ENCODE measurements at places on chromosomes 7 and 10.

DNA sequence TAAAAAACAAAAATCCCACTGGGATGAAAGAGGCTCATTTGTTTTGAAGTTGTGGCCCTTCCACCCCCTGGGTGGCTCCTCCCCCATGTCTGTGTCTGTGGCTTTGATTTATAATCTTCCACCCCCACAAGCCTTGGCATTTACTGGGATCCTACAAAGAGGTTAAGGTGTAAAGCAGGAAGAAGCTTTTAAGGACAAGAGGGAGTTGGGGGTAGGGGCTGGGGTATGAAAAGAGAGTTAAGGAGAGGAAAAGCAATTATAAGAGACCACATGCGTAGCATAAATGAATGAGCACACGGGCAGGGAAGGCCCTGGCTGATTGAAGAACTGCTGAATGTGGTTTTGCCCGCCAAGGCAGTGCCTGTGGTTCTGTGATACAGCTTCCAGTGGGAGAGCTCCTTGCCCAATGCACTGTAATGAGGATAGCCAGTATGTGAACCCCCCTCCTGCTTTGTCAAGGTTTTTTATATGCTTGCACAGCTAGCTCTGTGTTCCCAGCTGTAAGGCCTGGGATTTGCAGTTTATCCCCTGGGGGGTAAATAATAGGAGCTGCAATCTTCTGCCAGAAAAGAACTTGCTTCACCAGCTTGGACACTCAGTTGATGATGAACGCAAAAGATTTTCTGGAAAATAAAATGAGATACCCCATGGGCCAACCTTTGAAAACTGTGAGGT is 34.7 kb upstream of the KMT2E start:
- peak; percentile 20 for ATAC-seq

GRCh38 chr7:140989068-140989467 is 25.7 kb downstream of the MRPS33 start:
- no peak for ATAC-seq

DNA sequence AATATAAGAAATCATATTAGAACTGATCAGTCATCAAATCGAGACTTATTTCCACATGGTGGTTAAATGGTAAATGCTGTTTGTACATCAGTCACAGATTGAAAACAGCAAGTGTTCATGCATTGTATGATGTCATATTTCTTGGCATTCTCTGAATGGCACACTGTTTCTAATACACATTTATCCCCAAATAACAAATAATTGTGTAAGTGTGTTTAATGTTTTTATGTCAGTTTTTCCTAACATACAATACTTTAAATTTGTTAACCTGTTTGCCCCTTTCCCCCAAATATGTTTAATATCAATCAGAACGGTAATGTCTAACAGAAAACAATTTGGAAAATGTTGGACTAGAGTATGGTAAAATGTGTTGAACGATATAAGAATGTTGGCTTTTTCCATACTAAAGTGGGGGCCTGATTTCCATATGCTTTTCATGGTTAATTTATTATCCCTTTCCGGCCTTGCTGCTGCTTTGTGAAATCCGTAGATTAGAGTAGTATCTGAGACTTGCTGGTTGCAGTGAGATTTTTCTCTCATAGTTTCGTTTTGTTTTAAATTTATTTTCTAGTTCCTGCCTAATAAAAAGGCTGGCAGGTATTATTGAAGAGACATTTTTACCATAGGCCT is 23.7 kb downstream of the RAB18 start:
- ATAC-seq = no peak

- no peak for ATAC-seq
Measured at GRCh38 chr10:128125416-128125943, 743 bp downstream of the MKI67 start.

- ATAC-seq = no peak
Measured at GRCh38 chr10:28060031-28060607, 61.2 kb upstream of the ODAD2 start.

DNA sequence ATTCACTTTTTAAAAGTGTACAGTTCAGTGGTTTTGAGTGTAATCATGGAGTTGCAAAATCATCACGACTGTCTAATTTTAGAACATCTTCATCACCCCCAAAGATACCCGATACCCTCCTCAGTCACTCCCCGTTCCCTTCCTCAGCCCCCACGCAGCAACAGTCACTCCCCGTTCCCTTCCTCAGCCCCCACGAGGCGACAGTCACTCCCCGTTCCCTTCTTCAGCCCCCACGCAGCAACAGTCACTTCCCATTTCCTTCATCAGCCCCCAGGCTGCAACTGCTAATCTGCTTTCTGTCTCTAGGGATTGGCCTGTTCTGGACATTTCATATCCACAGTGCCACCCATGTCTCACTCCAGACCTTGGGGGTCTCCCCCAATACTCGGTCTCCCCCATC is 161.6 kb upstream of the PPP2R2D start:
- no peak for ATAC-seq

DNA sequence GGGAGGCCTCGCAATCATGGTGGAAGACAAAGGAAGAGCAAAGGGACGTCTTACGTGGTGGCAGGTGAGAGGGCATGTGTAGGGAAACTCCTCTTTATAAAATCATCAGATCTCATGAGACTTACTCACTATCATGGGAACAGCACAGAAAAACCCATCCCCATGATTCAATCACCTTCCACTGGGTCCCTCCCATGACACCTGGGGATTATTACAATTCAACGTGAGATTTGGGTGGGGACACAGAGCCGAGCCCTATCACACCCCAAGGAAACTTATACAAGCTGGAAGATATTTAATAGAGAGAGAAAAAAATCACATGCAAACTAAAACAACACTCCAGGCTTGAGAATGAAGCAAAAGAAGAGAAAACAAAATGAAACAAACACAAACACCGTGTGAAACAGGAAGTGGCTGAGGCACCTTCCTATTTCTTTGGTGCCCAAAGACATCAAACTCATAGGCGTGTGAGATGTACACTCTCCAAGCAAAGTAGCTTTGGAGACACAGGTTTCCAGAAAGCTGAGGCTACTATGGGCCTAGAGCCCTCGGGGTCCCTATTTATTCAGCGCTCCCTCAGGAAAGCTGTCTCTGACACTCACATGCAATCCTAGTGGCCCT is 97.2 kb downstream of the PRKCQ start:
- ATAC-seq = no peak

GRCh38 chr10:31352436-31353226 is 33.6 kb downstream of the ZEB1 start:
- ATAC-seq = no peak

- ATAC-seq = peak; percentile 76
Measured at GRCh38 chr10:68153473-68154210, 44.4 kb downstream of the MYPN start.

GRCh38 chr7:92667816-92668535 is 77.8 kb upstream of the FAM133B start:
- ATAC-seq = no peak

- no peak for ATAC-seq
Measured at GRCh38 chr7:64626083-64626469, 39.9 kb upstream of the ZNF107 start.

- no peak for ATAC-seq
Measured at GRCh38 chr7:1611708-1612241, 41.9 kb upstream of the PSMG3 start.

DNA sequence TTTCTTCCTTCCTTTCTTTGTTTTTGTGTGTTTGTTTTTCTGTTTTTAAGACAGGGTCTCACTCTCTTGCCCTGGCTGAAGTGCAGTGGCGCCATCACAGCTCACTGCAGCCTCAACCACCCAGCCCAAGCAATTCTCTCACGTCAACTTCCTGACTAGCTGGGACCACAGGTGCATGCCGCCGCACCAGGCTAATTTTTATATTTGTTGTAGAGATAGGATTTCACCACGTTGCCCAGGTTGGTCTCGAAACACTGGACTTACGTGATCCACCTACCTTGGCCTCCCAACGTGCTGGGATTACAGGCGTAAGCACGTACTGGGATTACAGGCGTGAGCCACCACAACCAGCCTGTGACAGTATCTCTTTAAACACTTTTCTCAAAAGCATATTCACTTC is 120.7 kb downstream of the DKK1 start:
- ATAC-seq = no peak

DNA sequence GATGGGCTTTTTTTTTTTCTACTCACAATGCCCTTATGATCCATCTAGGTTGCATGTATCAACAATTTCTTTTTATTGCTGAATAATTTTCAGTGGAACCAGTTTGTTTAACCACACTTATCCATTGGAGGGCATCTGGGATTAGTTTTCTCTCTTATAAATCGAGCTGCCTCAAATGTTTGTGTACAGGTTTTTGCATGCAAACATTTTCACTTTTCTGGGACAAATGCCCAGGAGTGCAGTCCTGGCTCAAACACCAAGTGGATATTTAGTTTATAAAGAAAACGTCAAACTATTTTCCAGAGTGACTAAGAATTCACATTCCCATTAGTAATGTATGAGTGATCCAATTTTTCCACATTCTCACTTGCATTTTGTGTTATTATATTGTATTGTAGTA is 313.4 kb downstream of the CXCL12 start:
- ATAC-seq = no peak

- no peak for ATAC-seq
Measured at GRCh38 chr10:127934383-127934782, 27.5 kb downstream of the PTPRE start.

GRCh38 chr7:47254081-47254977 is 327.6 kb downstream of the TNS3 start:
- peak; percentile 92 for ATAC-seq

- ATAC-seq = peak; percentile 80
Measured at GRCh38 chr10:29857843-29858701, 201.3 kb downstream of the JCAD start.

DNA sequence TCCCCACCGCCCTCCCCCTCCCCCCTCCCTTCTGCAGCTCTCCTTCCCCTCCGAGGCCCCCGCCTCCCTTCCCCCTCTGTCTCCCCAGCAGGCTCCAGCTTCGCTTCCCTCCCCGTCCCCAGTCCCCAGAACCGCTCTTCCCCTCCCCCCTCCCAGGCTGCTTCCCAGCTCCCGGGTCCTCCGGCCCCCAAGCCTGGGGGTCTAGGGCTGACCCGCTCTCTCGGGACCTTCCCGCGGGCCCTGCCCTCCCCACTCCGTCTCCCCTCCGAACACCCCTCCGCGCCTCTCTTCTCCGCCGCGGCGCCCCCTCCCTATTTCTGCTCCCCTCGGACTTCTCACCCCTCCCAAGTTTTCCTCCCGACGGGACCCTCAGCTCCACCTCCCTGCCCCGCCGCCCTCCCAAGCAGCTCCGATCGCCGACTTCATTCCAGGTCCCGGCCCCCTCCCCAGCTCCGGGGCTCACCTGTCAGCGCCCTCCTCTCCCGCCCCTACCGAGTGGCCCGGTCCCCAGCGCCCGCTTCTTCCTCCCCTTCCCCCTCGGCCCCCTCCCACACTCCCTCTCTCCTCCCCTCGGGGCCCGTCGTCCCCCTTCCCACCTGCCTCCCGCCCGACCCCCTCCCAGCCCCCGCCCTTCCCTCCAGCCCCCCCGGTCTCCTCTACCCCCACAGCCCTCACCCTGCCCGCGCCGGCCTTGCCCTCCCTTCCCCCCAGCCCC is 990 bp downstream of the ZNF467 start:
- no peak for ATAC-seq

DNA sequence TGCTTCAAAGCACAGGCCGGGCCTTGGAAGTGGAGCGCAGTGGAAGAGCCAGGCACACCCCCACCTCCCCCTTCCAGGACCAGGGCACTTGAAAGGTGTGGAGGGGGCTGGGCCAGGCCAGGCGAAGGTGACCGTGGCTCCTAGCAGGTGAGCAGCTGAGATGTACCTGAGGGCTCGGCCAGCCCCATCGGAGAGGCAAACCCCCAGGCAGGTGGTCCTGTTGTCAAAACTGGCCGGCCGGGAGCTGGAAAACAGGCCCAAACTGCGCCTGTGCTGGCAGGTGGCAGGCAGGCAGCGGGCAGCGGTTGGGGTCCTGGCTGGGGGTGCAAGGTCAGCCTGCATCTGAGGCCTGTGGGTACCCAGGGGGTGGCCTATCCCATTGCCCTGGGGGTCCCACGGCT is 96.4 kb upstream of the DNAAF5 start:
- ATAC-seq = no peak

Measured in gastroesophageal sphincter (tissue), 4 donors.